H1 (cell line): ENCODE measurements at places on chromosomes 4 and X. TPM values are rescaled to one million over a fixed set of nuclear protein-coding genes. Genes with fewer than 3 reads are reported as not detected.

DNA sequence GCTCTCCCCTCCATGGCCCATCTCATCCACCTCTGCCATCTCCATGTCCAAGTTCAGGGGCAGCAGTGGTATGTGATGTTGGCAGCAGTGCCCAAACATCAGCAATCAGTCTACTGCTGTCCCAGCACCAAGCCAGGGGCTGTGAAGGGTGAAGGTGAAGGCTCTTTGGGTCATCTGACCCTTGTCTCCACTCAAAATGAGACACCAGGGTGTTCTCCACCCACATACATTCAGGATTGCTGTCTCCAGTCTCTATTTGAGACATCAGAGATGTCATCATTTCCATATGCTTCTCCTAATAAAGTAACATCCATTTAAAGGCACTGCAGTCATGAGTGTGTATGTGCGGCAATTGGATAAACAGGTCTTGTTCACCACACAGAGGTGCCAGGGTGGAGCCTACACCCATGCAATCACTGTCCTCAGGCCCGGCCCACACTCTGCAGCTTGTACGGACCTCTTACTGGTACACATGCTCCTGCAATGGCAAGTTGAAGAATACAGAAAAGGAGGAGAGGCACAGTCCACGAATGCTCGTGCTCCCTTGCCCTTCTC is 22.2 kb downstream of the MAML3 start:
- no peaks in the 10 kb centered on the region for H3K27me3 ChIP-seq
- peaks cover 6% of the 10 kb centered on the region for H3K4me1 ChIP-seq
- H3K36me3 ChIP-seq: no peaks in the 10 kb centered on the region

GRCh38 chrX:3449287-3449686 is 102.8 kb upstream of the MXRA5 start:
- H3K4me1 ChIP-seq: no peaks in the 10 kb centered on the region
- H3K36me3 ChIP-seq: no peaks in the 10 kb centered on the region
- no peak overlapping the region for H3K4me3 ChIP-seq
- H3K27ac ChIP-seq: no peak overlapping the region
- H3K27me3 ChIP-seq: no peaks in the 10 kb centered on the region

DIPK2B gene
- total RNA-seq: not detected in 2 replicates

TDO2 gene
- total RNA-seq: not detected in 2 replicates

GRCh38 chr4:113327494-113327893 is 278.0 kb downstream of the ANK2 start:
- no peak for DNase-seq
- H3K4me3 ChIP-seq: no peak overlapping the region
- peaks cover 15% of the 10 kb centered on the region for H3K36me3 ChIP-seq
- no peaks in the 10 kb centered on the region for H3K27me3 ChIP-seq
- no peak overlapping the region for H3K27ac ChIP-seq

- no peaks in the 10 kb centered on the region for H3K36me3 ChIP-seq
- no peak for DNase-seq
- no peaks in the 10 kb centered on the region for H3K27me3 ChIP-seq
- H3K4me3 ChIP-seq: no peak overlapping the region
- H3K4me1 ChIP-seq: no peaks in the 10 kb centered on the region
- no peak overlapping the region for H3K27ac ChIP-seq
Observed at GRCh38 chr4:11348449-11349088, 80.1 kb downstream of the HS3ST1 start.

- DNase-seq: no peak
- no peak overlapping the region for H3K27ac ChIP-seq
- no peak overlapping the region for H3K4me3 ChIP-seq
- H3K27me3 ChIP-seq: no peaks in the 10 kb centered on the region
Observed at GRCh38 chr4:2354118-2354517, 64.3 kb downstream of the ZFYVE28 start.

KLB gene
- not detected in 2 replicates for total RNA-seq

DNA sequence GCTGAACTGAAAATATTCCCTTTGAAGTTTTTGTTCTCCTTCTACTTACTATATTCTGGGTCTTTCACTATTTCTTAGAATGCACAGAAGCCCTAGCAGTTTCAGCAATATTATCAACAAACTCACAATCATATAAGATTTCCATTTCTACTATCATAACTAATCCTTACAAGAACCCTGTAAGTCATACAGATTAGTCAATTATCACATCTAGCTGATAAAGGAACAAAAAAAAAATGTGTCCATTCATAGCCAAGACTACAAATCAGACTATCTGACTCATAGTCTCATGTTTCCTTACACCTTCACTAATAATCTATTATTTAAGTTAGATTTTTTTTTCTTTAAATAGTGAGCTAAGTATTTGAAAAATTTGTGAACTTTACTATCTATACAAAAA is 72.5 kb downstream of the LRBA start:
- H3K27me3 ChIP-seq: no peaks in the 10 kb centered on the region
- no peak for DNase-seq
- no peak overlapping the region for H3K4me3 ChIP-seq
- 0 out of 2 replicates have a peak, but pooled peaks cover 2% of the 10 kb centered on the region for H3K4me1 ChIP-seq

DNA sequence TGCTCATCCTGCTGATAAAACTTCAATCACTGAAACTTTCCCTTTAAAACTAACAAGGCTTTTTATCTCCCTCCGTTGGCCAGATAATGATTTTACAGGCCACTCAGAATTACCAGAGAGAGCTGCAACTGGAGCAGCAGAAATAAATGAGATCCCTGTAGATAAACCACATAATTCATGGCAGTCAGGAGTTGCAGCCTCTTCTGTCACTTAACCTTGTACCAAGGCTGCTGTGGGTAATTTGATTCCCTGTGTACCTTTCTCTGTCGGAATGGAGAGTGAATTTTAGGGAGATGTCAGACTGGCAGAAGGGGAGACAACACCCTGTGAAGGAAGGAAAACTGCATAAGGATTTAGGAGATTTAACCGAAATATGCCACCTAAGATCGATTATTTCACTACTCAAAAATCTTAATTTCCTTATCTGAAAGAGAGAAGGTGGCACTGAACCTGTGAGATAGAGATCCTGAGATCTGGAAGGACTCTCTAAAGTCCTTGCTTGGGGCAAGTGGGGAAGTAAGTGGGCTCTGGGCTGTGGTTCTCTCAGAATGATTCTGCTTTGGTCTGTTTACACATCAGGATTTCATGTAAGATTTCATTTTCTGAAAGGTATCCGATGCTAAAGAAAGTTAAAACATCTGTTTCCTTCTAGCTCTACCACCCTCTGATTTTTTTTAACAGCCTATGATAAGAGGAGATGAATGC is 14.3 kb upstream of the TSPAN5 start:
- no peak overlapping the region for H3K27ac ChIP-seq
- H3K4me1 ChIP-seq: no peaks in the 10 kb centered on the region
- H3K27me3 ChIP-seq: no peaks in the 10 kb centered on the region
- no peaks in the 10 kb centered on the region for H3K36me3 ChIP-seq

ANKRD50 gene
- total RNA-seq: 23.3 and 25.0 TPM in 2 replicates

GRCh38 chr4:128810871-128811570 is 1.5 kb downstream of the JADE1 start:
- H3K4me1 ChIP-seq: peaks cover 6% of the 10 kb centered on the region
- no peaks in the 10 kb centered on the region for H3K36me3 ChIP-seq
- H3K4me3 ChIP-seq: peak overlapping the region; percentile 92
- DNase-seq: peak; percentile 89

GRCh38 chr4:142334931-142335330 is 511.2 kb downstream of the INPP4B start:
- DNase-seq: no peak
- H3K36me3 ChIP-seq: no peaks in the 10 kb centered on the region
- H3K27me3 ChIP-seq: no peaks in the 10 kb centered on the region
- no peak overlapping the region for H3K27ac ChIP-seq
- H3K4me1 ChIP-seq: no peaks in the 10 kb centered on the region
- H3K4me3 ChIP-seq: no peak overlapping the region

AMBN gene
- total RNA-seq: not detected in 2 replicates

DNA sequence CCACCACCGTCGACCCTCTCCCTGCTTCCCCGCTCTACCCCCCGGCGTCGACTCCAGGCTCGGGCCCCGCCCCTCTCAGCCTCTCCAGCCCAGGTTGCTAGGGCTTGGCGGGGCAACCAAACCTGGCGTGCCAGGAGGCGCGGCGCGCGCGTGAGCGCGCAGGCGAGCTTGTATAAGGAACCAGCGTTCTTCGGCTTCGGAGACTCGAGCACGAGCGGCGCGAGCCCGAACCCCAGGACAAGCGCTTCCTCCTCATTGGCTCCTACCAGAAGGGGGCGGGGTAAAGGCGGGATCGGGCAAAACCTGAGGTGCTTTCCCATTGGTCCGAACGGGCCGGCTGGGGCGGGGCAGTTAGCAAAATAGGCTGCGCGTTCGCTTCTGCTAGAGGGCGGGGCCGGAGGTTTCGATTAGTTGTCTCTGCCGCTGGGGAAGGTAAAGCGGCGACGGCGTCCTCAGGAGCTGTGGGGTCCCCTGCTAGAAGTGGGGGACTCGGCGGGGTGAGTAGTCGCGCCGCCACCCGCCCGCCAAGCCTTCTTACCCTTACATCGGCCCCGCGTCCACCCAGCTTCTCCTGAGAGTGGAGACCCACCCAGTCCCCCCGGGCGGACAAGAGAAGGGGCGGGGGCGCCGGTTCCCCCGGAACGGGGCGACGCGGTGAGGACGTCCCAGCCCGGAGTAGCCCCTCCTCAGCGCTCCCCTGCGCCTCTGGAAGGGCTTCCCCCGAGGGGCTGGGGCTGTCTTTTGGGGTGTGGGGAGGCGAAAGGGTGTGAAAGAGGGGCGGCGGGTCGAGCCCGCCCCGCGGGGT is at the start of gene CDKL5:
CDKL5 (plus strand) TSS at position 410 of the 805 bp plus-strand sequence. CDS start 81,489 bp downstream, outside the sequence.
- no peaks in the 10 kb centered on the region; the same call in 1 of the 2 replicates for H3K4me1 ChIP-seq
- H3K27ac ChIP-seq: no peak within 1 kb of the TSS
- H3K4me3 ChIP-seq: peak within 1 kb of the TSS; percentile 54
- peak; percentile 91 for DNase-seq
- H3K36me3 ChIP-seq: no peaks in the 10 kb centered on the region
- H3K27me3 ChIP-seq: no peaks in the 10 kb centered on the region

DNA sequence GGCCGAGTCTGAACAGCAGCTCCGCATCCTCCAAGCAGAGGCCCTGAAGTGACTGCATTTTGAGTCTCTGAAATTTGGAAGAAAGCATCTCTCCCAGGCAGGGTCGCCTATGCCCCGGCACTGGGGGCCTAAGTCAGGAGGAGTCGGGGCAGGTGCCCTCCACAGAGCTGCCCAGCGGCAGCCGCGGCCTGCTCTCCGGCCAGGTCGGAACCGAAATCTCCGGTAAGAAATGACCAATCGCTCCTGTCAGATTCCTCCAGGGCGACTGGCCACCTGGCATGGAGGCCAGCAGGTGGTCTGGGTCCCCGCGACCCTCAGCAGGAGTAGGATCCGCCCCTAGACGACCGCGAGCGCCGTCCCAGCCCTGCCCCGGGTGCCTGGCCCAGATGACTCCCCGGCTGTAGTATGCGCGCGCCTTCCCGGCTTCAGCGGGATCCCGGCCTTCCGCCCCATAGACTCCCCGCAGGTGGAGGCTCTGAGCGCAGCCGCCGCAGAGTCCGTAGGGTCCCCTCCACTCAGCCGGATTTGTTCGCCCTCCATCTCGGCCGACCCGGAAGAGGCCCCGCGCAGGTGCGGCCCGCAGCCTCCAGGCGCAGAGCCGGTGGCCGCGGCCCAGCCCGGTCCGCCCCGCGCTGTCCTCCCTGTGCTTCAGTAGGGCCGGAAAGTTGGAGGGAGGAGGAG is 1.5 kb downstream of the NKX1-1 start:
- no peak overlapping the region for H3K27ac ChIP-seq
- H3K36me3 ChIP-seq: no peaks in the 10 kb centered on the region
- H3K27me3 ChIP-seq: peaks cover 96% of the 10 kb centered on the region
- no peak for DNase-seq

DNA sequence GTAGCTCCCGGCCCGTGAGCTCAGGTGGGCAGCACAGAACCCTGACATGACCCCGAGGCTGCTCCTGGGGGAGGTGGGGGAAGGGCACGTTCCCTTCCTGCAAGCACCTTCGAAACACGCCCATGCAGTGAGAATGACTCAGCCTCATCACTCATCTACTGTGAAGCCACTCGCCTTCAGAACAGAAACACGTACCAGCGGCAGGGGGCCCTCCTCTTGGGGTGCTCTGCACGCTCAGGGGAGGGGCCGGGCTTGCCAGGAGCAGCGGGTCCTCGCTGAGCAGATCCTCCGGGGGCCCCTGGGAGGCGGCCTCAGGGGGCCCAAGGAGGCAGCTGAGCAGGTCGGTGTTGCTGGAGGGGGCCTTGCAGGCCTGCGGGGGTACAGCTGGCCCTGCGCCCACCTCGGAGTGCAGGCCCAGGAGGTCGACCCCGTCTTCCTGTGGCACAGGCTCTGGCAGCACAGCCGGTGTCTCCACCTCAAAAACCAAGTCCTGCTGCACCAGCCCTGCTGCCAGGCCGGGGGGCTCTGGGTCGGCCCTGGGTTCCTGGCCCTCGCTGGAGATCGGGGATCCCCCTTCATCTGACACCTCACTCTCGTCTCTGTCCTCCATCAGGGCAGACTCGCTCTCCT is 40.9 kb upstream of the CPLX1 start:
- DNase-seq: no peak
- H3K4me3 ChIP-seq: no peak overlapping the region
- H3K27ac ChIP-seq: no peak overlapping the region
- H3K4me1 ChIP-seq: no peaks in the 10 kb centered on the region

UBQLN2 gene
- 35.1 and 35.3 TPM in 2 replicates for total RNA-seq

DNA sequence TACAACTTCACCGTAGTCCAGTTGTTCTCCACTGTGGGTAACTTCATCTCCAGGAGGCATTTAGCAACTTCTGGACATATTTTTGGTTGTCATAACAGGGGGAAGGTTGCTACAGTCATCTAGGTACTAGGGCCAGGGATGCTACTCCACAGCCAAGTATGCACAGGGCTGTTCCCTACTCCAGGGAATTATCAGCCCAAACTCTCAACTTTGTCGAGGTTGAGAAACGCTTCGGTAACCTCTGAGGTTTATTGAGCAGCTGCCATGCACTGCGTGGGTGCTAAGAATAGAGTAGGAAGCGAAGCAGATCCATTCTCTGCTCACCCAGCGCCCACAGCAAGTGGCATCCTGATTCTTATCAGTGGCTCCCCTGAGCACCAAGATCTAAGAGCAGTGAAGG is 8.2 kb downstream of the FGFBP1 start:
- no peaks in the 10 kb centered on the region for H3K27me3 ChIP-seq
- H3K4me3 ChIP-seq: no peak overlapping the region
- no peak overlapping the region for H3K27ac ChIP-seq
- H3K4me1 ChIP-seq: no peaks in the 10 kb centered on the region

FGB gene
- total RNA-seq: not detected in 2 replicates

- no peaks in the 10 kb centered on the region for H3K4me1 ChIP-seq
- H3K27ac ChIP-seq: no peak overlapping the region
- DNase-seq: peak; percentile 43
Observed at GRCh38 chr4:149549911-149550310, 265.7 kb downstream of the IQCM start.

HPGDS gene
- total RNA-seq: not detected in 2 replicates

SHISA3 gene
- 2.0 and 2.2 TPM in 2 replicates for total RNA-seq

ALPK1 gene
- total RNA-seq: 0.43 and 0.44 TPM in 2 replicates

DNA sequence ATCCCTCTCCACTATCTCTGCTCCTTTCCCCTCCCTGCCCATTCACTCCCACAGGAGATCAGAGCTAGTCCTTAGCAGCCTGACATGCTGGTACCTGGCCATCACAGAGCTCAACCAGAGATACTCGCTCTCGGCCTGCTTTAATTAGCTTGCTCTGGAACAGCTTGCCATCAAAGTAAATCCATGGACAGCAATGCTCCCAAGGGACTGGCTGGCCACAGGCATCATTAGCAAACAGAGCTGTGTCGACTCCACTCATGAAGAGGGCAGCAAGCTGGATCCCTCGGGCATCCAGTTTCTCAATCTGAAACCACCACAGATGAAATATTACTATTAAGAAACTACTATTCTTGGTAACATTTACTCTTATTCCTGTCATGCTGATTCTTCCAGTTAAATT is 43.4 kb upstream of the PHF8 start:
- H3K4me3 ChIP-seq: no peak overlapping the region
- H3K27ac ChIP-seq: no peak overlapping the region
- H3K36me3 ChIP-seq: no peaks in the 10 kb centered on the region

TRPC3 gene
- 0.37 and 0.57 TPM in 2 replicates for total RNA-seq
